ENCODE measurements at places on chromosomes 7 and 10. TPM values are rescaled to one million over a fixed set of nuclear protein-coding genes. Genes with fewer than 3 reads are reported as not detected.

The PDE1C gene
- polyA plus RNA-seq, result 3.0 TPM

DNA sequence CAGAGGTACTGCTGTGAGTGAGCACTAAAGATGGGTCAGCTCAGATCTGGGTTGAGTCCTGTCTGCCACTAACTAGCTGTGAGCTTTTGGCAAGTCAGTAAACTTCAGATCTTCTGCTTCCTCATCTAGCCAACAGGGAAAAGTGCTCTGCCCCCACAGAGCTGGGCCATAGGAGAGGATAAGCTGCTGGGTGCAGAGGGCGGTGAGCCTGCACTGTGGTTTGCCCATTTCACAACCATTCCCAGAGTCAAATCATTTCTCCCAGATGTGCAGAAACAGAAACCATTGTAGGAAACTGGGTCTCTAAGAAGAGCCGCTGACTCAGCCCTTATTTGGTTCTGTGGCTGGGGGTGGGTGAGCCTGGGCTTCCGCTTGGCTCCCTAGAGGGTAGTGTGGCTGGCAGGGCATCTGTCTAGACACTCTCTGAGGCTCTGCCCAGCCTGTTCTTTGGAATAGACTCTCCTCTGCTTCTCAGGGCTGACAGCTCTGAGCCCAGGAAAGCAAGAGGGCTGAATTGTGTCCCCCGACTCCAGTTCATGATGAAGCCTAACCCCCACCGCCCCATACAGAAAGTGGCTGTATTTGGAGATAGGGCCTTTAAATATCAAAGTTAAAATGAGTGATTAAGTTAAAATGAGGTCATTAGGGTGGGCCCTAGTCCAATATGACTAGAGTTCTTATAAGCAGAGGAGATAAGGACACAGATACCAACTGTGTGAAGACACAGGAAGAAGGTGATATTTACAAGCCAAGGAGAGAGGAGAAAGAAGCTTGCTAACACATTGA lies 29.5 kb upstream of the ARHGAP22 start:
- no peak for DNase-seq

GRCh38 chr7:50456371-50457123 lies 6.4 kb upstream of the FIGNL1 start:
- no peak for DNase-seq

DNA sequence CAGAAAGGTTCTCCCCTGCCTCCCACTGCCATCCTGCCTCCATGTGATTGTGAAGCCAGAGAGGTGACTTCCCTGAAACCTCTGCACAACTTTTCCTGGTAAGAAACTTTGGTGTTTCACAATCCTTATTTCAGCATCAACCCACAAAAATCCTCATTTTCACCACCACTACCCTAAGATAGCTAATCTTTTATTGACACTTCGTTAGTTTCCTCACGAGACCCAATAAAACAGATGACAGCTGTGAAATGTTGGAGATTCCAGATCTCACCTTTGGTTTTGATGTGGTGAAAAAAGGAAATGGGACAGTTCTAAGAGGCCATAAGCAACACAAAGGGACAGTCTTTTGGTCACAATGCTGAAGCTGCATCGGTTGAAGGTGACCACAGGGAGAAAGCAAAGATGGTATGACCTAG lies 59.9 kb upstream of the TM9SF3 start:
- DNase-seq, result no peak

GRCh38 chr7:33201821-33202220 lies 72.5 kb downstream of the BBS9 start:
- no peak for DNase-seq

The GIGYF1 gene
- 30.2 TPM for polyA plus RNA-seq

The SPDYE9 gene
- polyA plus RNA-seq, result 0.20 TPM

DNA sequence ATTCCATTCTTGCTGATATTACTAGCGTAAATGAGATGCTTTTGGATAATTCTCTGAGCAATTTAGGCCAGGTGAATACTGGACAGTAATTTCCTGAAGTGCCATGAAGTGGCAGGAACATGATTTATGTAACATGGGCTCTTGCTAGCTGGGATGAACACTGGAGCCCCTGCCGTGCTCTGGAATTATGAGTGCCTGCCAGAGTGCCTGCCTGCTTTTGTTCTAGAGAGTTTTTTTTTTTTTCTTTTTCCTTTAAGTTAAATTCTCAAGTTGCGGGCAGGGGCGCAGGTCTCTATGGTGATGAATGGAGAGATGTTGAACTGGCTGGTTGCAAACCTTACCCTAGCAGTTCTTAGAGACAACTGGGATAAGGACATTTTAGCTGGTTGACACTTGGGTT lies 165.9 kb downstream of the AUTS2 start:
- DNase-seq, result no peak

- no peak for DNase-seq
Observed at GRCh38 chr10:93715345-93715744, 13.0 kb upstream of the FRA10AC1 start.

GRCh38 chr10:116121640-116122525 lies 151.1 kb downstream of the GFRA1 start:
- no peak for DNase-seq

The EN2 gene
- 0.71 TPM for polyA plus RNA-seq

GRCh38 chr7:74503061-74503460 lies 49.4 kb downstream of the GTF2IRD1 start:
- no peak for DNase-seq

GRCh38 chr10:4526311-4526731 lies 299.7 kb upstream of the AKR1E2 start:
- DNase-seq, result no peak

DNA sequence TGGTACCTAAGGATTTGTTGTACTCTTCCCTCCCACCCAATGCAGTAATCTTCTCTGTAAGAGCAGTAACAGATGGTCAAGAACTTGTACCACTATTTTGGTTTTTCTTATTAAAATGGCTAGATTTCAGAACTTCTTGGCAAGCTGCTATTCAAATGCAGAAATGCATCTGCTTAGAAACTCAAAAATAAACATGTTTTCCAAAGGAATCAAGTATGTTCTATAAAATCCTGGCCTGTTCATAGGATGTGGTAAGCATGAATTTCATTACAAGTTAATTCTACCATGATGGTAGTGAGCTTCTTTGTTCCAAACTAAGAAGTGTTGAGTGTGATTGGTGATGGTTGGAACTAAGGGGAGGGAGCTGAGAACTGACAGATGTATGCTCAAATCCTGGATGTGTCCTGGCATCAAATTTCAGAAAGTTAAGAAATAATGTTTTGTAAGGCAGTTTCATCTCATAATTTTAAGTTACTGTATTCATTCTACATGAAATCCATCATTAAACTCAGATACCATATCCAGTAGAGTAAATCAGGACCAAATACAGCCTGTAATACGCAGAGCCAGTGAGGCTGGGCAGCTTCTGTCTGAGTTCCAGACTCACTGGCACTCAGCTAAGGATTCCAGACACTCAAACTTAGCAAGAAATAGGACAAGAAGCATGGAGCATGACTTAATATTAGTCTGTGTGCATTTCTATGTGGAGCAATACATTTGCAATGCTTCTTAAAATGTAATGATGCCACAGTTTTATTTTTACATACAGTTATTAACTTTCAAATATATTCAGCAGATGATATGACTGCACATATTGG lies 119.6 kb downstream of the TES start:
- peak; percentile 24 for DNase-seq

DNA sequence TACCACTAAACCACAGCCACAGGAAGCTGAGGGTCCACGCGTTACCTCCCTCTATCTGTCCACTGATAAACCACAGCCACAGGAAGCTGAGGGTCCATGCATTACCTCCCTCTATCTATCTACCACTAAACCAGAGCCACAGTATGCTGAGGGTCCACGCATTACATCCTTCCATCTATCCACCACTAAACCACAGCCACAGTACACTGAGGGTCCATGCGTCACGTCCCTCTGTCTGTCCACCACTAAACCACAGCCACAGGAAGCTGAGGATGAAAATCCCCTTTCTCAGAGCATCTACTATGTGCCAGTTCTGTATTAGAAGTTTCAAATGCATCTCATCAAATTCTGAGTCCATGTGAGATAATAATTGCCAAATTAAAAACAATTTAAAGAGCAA lies 589.3 kb downstream of the DNAJB6 start:
- DNase-seq, result no peak

DNA sequence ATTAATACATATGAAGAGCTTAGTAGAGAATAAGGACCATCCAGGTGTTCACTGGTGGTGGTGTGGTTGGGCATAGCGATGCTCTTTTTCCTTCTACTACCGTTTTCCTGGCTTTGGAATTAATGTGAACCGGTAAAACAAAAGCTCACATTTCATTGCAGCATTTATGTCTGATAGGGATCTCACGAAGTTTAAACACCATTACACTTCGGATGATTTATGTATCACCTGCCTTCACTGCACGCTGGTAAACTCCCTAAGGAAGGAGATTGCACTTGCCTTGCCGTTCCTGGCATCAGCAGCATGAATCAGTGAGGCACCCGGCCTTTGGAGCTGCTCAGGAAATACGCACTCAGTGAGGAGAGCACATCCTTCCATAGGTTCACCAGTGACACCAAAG lies 47.5 kb downstream of the WIPF3 start:
- DNase-seq, result no peak

DNA sequence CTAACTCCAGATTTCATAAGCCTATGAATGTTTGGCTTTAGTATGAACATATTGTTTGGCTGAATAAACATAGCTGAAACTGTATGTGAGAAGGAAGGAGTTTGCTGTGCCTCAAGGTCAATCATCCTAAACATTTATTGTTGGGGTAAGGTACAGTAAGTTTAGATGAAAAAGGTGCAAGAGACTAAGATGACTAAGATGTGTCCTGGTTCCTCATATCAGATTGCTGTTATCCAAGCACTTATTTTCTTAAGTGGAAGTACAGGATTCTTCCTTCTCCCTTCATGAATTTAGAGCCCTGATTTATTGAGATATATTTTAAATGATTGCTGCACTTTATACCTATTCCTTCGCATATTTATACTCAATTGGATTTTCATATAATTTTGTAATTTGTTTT lies 12.2 kb downstream of the MDFIC start:
- DNase-seq, result no peak

GRCh38 chr7:99679032-99679399 lies 780 bp downstream of the CYP3A5 start:
- DNase-seq, result no peak

GRCh38 chr7:1021366-1021765 lies 23.0 kb upstream of the GPR146 start:
- DNase-seq, result no peak

The TMEM236 gene
- 0.46 TPM for polyA plus RNA-seq

- no peak for DNase-seq
Observed at GRCh38 chr7:125661-126060, 66.7 kb upstream of the FAM20C start.

- DNase-seq, result no peak
Observed at GRCh38 chr7:30266686-30267085, 17.7 kb upstream of the ZNRF2 start.

DNA sequence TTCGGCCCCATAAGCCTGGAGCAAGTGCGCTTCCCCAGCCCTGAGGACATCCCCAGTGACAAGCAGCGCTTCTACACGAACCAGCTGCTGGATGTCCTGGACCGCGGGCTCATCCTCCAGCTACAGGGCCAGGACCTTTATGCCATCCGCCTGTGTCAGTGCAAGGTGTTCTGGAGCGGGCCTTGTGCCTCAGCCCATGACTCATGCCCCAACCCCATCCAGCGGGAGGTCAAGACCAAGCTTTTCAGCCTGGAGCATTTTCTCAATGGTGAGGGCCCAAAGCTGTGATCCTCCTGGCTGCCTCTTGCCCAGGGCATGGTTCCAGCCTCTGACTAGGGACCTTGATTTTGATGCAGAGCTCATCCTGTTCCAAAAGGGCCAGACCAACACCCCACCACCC lies 10.1 kb downstream of the IRF5 start:
- no peak for DNase-seq

GRCh38 chr10:3780771-3781467 lies 4.1 kb downstream of the KLF6 start:
- no peak for DNase-seq

DNA sequence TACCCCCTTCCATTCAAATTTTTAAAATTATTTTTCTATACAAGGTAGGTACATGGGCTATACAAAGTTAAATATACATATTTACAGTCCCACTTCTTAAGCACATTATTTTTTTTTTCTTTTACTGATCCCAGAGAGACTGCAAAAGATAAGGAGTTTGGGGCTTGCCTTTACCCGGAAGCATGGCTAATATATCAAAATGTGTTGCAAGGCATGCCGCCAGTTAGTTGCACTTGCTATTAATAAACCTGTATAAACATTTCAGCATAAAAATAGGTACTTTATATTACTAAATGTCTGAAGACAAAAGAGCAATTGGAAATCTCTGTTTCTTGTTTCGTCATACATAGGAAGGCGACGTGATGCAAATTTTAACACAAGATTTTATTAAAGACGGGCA lies 21.5 kb upstream of the PDLIM1 start:
- no peak for DNase-seq

The OR2A5 gene
- not detected for polyA plus RNA-seq

GRCh38 chr10:128116851-128117615 lies 9.2 kb downstream of the MKI67 start:
- no peak for DNase-seq

DNA sequence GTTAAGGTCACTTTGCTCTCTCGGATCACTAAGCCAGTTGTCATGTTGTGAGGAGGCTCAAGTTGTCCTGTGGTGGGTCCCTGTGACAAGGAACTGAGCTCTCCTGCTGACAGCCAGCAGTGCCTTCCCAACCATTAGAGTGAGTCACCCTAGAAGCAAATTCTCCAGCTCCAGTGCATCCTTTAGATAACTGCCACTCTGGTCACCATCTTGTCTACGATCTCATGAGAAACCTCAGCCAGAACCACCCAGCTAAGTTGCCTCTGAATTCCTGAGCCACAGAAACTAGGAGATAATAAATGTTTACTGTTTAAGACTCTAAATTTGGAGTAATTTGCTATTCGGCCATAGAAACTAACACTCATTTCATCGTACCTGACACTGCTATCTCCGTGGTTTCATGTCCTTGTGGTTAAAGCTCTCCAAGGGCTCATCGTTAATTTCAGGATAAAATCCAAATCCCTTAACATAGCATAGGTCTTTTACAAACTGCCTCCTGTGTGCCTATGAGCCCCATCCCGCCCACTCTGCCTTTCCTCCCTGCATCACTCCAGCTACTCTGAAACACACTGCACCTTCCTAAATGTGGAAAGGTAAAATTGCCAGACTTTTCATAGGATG lies 56.5 kb upstream of the WIPF3 start:
- DNase-seq, result no peak

The FOXP2 gene
- 10.3 TPM for polyA plus RNA-seq

DNA sequence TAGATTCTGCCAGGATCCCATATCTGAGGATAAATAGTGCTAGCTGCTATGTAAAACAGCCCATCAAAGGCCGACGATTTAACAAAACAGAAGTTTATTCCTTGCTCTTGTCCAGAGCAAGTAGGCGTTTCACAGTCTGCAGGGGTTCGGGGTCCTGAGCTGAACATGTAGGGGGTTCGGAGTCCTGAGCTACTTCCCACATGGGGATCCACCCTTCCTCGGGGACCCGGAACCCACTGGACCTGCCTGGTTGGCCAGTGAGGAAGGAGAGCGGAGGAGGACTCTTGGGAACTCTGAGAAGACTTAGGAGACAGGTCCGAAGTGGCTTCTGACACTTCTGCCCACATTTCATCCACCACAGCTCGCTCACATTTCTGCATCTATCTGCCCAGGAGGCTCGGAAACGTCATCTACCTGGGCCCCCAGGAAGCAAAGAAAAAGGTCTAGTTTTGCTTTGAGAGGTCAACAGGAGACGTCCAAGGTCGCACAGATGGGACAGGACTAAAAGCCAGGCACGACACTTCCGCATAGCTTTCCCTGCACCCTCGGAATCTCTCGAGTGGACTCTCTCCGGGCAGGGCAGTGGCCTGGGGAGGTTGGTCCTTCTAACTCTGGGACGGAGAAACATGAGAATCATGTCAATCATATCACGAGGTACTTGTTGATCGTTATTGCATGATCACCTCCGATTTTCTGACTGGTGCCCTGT lies 86.4 kb downstream of the MICALL2 start:
- no peak for DNase-seq

GRCh38 chr7:72503644-72504043 lies 91.5 kb upstream of the CALN1 start:
- DNase-seq, result no peak

The TET1 gene
- 8.2 TPM for polyA plus RNA-seq

Measured in forelimb muscle (tissue), 1 donor.